CD4-positive, alpha-beta T cell treated with Interleukin-4 for 1 hour (primary cell): ENCODE measurements at places on chromosomes 16 and 17.

DNA sequence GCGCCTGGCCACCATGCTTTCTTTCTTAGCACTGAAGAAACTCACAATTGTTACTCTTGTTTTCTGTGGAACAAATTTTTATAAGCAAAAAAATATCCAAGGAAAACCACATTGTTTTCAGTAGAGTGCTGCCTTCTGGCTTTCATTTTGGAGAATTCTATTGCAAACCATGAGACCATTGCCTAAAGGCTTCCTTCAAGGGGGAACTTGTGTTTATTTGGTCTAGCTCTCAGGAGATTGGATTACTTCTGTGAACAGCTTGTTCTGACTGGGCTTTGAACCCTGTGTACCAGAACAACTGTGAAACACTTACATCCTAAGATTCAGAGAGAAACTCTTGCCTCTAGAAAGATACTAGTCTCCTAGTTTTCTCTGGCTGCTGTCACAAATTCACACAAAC, 32.1 kb downstream of the TOM1L1 start:
- no peak for DNase-seq

DNA sequence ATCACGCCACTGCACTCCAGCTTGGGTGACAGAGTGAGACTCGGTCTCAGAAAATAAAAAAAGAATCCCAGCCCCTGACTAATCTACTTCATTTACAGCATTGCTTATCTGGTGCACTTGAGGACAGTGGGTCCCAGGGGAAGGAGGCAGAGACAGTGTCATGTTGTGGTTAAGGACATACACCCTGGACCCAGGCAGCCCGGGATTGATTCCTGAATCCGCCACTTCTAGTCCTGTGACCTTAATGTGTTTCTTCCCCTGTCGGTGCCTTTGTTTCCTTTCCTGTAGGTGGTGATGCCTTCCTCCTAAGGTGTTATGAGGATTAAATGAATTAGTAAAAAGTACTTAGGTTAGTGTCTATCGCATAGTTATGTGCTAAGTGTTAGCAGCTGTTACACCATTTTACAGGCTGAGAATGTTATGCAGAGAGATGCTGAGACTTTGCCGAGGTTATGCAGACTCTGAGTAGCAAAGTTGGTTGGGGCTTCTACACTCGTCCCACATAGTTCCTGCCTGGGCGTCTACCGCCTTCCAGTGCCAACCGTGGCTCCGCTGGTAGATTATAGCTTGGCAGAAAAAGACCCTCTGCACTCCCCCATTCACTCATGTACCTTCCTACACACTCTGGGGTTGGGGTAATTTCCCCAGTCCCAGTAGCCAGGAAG, 74.8 kb downstream of the RAB11FIP4 start:
- no peak for DNase-seq

GRCh38 chr17:77076124-77076830, 64.5 kb upstream of the SEC14L1 start:
- DNase-seq, result no peak

DNA sequence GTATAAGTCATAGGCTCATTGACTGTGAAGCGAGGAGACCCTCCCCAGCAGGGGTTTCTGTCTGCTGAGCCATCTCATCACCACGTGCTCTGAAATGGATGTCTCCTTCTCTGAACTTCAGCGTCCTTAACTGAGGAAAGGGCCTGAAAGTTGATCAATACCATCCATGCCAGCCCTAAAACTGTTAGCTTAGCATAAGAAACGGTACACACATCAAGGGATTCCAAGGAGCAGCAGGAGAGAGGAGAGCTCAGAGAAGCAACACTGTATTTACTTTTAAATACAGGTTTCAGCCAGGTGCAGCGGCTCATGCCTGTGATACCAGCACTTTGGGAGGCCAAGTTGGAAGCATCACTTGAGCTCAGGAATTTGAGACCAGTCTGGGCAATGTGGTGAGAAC, 248.9 kb upstream of the TNRC6C start:
- DNase-seq, result no peak

DNA sequence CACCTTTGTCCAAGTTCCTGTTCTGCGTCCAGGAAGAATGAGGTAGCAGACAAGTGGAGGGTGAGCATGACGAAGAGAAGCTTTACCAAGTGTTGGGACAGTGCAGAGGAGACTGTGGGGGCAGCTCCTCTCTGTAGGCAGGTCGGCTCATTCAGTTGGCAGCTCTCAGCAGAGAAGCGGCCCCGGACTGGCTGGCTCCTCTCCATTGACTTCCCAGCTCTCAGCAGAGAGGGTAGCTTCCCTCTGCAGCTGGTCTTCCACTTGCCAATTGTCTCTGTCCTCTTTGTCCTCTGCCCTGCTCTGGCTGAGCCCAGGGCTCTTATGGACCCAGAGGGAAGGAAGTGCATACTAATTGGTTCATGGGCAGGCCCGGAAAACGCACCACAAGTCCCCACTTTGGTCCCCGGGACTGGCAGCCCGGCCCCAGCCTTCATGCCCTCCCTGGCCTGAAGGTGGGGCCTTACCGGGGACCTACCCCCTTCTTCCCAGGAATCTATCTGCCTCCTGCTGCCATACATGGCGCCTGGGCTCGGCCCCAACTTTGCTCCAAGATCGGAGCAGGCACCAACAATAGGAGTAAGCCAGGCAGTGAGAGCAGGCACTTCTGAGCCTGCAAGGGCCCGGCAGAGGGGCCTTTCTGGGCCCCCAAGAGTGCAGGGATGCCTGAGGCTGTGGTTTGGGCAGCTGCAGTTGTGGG, 10.1 kb downstream of the KCTD5 start:
- no peak for DNase-seq

GRCh38 chr17:19573075-19573474, 39.4 kb downstream of the SLC47A1 start:
- DNase-seq, result no peak

DNA sequence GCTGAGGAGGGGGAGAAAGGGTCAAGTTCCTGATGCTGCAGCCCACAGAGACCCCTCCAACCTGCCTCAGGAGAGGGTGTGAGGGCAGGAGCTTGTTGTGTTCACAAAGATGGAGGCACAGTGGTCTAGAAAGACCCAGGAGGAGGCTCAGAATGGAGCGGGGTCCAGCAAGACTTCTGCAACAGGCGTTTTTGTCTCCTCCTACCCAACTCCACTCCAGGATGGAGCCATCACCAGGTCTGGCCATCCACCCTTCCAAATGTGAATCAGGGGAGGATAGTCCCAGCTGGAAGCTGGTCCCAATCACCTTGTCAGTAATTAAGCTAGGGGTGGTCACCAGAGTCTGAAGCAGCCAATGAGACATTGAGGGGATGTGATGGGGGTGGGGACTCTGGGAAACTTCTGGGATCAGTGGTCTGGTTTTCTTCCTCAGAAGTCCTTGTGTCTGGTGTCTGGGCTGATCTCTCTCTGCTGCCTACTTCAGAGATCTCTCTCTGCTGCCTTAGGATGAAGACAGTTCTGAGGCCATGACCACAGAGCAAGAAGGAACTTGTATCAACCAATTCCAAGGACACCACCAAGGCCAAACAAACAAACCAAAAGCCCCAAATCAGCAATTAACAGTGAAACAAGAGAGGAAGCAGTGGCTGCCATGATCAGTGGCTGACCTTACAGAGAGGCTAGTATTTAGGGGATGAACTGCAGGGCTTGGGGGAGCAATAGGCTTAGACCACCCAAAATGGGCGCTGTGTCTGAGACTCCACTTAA, 14.5 kb downstream of the CD300LB start:
- DNase-seq, result no peak

GRCh38 chr16:68700120-68700519, 37.0 kb upstream of the CDH1 start:
- no peak for DNase-seq
